Cardiac ventricle fibroblast (primary cell): ENCODE measurements at places on chromosomes 1 and 21. TPM values are rescaled to one million over a fixed set of nuclear protein-coding genes. Genes with fewer than 3 reads are reported as not detected.

The PEX11B gene
- 22.8 and 25.9 TPM in 2 replicates for total RNA-seq

The RIPPLY3 gene
- not detected in 2 replicates for total RNA-seq

The FOXD2 gene
- 0.06 TPM in 1 of 2 replicates, not detected in the other for total RNA-seq

The CPT2 gene
- total RNA-seq = 10.5 and 12.8 TPM in 2 replicates

The ADCY10 gene
- 0.06 TPM in 1 of 2 replicates, not detected in the other for total RNA-seq

The ADAM30 gene
- total RNA-seq = not detected in 2 replicates

The GTF2B gene
- total RNA-seq = 25.6 and 29.4 TPM in 2 replicates

The GJC2 gene
- 0.37 and 0.49 TPM in 2 replicates for total RNA-seq

The MEX3A gene
- 0.62 and 3.9 TPM in 2 replicates for total RNA-seq

The LORICRIN gene
- total RNA-seq = not detected in 2 replicates

The SKI gene
- total RNA-seq = 62.8 and 70.0 TPM in 2 replicates

The PTPRC gene
- total RNA-seq = not detected in 2 replicates

The FAM151A gene
- not detected in 2 replicates for total RNA-seq

The PTGS2 gene
- 6.2 and 7.2 TPM in 2 replicates for total RNA-seq

The CCDC190 gene
- 0.24 and 0.31 TPM in 2 replicates for total RNA-seq

The FAM72D gene
- total RNA-seq = 0.06 TPM in 1 of 2 replicates, not detected in the other

The ROR1 gene
- total RNA-seq = 14.2 and 15.4 TPM in 2 replicates

The DISP1 gene
- 6.0 and 7.0 TPM in 2 replicates for total RNA-seq

The HSPB7 gene
- total RNA-seq = 0.10 and 0.25 TPM in 2 replicates

The JAK1 gene
- 130 and 155 TPM in 2 replicates for total RNA-seq

The TLCD4 gene
- 0.75 and 0.78 TPM in 2 replicates for total RNA-seq
